Activated naive CD4-positive, alpha-beta T cell treated with anti-CD3 and anti-CD28 coated beads, Interleukin-2, amount 10 ng/mL, durations not matched to agents 7 days and 5 days (primary cell): ENCODE measurements at places on chromosomes 16 and 17.
A peak's percentile ranks its signal among the peaks of the same experiment; 100 is the strongest.

- DNase-seq, result no peak
Observed at GRCh38 chr17:47708312-47708863, 14.4 kb downstream of the TBKBP1 start.

DNA sequence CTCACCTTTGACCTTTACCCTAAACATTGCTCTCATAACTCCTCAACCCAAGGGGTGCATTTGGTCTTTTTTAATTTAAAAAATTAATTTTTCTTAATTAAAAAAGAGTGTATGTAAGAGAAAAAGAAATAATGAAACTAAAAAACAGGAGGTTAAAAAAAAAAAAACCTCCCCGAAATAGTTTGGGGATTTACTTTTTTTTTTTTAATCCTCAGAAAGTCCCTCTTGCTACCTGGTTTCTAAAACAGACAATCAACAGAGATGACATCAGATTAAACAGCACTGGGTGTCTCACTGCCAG lies 301.3 kb downstream of the SOX9 start:
- no peak for DNase-seq

GRCh38 chr17:76246080-76247066 lies 6.1 kb upstream of the RNF157 start:
- DNase-seq, result peak; percentile 86

- no peak for DNase-seq
Observed at GRCh38 chr17:8798846-8799569, at the start of gene MFSD6L. Gene MFSD6L, minus strand, starts transcription at chr17:8799365. Its CDS starts 245 bp downstream, at chr17:8799120.

DNA sequence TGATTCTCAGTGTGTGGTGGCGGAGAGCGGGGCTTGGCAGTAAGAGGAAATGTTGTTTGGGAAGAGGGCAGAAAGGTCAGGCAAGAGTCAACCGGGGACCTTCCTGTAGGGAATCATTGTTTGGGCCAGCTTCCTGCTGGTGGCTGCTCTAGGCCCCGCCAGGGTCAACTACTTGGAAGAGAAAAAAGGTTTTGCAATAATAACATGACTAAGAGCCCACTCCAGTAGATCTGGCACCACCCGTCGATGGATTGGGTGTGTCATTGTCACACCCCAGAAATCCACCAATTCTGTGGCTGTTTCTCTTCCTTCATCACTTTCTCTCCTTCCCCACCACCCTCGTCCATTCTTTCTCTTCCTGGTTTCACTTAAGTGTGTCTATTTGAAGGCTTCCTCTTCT lies 4.2 kb upstream of the KRT24 start:
- no peak for DNase-seq
